Naive thymus-derived CD4-positive, alpha-beta T cell (primary cell): ENCODE measurements at places on chromosomes 13 and 19. TPM values are rescaled to one million over a fixed set of nuclear protein-coding genes. Genes with fewer than 3 reads are reported as not detected.

GRCh38 chr19:15672580-15673175 lies at the start of gene CYP4F12:
Gene CYP4F12, plus strand, starts transcription at chr19:15673087. Its CDS starts 443 bp downstream, at chr19:15673530.
- no peaks in the 10 kb centered on the region for H3K27me3 ChIP-seq
- H3K4me1 ChIP-seq, result no peaks in the 10 kb centered on the region
- H3K36me3 ChIP-seq, result no peaks in the 10 kb centered on the region
- H3K27ac ChIP-seq, result peak within 1 kb of the TSS; percentile 45
- H3K4me3 ChIP-seq, result no peak within 1 kb of the TSS

DNA sequence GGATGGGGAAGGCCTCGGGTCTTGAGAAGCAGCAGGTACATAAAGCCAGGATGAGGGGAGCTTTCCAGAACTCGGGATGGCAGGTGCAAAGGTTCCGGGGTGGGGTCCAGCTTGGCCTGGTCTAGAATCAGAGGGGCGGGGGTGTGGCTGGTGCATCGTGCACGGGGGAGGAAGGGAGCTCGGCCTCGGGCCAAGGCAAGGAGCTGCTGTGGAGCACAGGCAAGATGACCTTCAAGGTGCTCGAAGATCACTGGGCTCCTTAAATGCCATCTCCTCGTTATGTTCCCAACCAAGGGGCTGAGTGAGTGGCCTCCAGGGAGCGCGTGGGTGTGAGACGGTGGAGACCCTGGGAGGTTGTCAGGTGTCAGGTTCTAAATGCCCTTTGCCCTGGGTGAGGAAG lies 16.1 kb upstream of the SIGLEC11 start:
- H3K27me3 ChIP-seq, result no peaks in the 10 kb centered on the region
- no peak overlapping the region for H3K27ac ChIP-seq
- no peaks in the 10 kb centered on the region for H3K4me1 ChIP-seq
- peaks cover 7% of the 10 kb centered on the region for H3K36me3 ChIP-seq
- H3K4me3 ChIP-seq, result no peak overlapping the region
- no peak for DNase-seq

- H3K4me3 ChIP-seq, result peak overlapping the region; percentile 47
- peaks cover 39% of the 10 kb centered on the region for H3K4me1 ChIP-seq
- H3K36me3 ChIP-seq, result no peaks in the 10 kb centered on the region
Measured at GRCh38 chr13:99655351-99656091, 154.2 kb downstream of the TM9SF2 start.

DNA sequence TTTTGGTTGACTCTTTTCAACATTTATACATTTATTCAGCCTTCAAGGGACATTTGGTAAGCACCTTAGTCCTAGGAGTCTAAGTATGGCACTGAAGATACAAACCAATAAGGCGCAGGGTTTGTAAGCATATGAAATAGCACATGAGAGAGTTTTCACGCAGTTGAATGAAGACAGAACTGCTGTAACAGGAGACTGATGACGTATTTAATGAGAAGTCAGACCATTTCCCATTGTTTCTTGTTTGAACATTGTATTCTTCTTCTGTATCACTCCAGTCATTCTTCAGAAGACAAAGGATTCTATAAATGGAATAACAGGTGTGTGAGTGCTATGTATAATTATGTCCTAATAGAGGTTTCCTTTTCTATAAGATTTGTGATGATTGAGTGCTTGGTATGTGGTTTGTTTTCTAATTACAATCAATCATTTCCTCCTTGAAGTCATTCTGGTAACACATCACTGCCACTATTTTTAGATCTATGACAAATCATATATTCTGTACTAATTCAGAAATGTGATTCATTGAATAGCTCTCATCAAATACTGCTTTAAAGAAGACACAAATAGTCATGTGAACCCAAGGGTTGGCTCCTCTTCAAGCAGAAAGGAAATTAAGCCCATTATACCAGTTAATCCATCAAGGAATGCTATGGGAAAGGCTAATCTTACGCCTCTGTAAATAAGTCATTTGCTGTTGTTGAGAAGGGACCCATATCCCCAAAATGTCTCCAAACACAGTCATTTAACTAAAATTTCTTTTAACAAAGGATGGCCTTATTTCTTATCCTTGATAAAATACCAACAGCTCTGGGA lies 222.8 kb upstream of the NBEA start:
- no peak for DNase-seq
- H3K36me3 ChIP-seq, result no peaks in the 10 kb centered on the region
- H3K27me3 ChIP-seq, result no peaks in the 10 kb centered on the region
- H3K4me1 ChIP-seq, result no peaks in the 10 kb centered on the region

- no peaks in the 10 kb centered on the region for H3K27me3 ChIP-seq
- H3K4me1 ChIP-seq, result peaks cover 30% of the 10 kb centered on the region
- H3K36me3 ChIP-seq, result no peaks in the 10 kb centered on the region
- H3K4me3 ChIP-seq, result no peak overlapping the region
- DNase-seq, result no peak
- peak overlapping the region; percentile 86 for H3K27ac ChIP-seq
Measured at GRCh38 chr13:40982772-40983171, 36.3 kb downstream of the ELF1 start.

- no peaks in the 10 kb centered on the region for H3K27me3 ChIP-seq
- H3K27ac ChIP-seq, result no peak overlapping the region
- no peaks in the 10 kb centered on the region for H3K4me1 ChIP-seq
- no peak for DNase-seq
- no peaks in the 10 kb centered on the region for H3K36me3 ChIP-seq
Measured at GRCh38 chr13:97884707-97885468, 68.6 kb upstream of the IPO5 start.

DNA sequence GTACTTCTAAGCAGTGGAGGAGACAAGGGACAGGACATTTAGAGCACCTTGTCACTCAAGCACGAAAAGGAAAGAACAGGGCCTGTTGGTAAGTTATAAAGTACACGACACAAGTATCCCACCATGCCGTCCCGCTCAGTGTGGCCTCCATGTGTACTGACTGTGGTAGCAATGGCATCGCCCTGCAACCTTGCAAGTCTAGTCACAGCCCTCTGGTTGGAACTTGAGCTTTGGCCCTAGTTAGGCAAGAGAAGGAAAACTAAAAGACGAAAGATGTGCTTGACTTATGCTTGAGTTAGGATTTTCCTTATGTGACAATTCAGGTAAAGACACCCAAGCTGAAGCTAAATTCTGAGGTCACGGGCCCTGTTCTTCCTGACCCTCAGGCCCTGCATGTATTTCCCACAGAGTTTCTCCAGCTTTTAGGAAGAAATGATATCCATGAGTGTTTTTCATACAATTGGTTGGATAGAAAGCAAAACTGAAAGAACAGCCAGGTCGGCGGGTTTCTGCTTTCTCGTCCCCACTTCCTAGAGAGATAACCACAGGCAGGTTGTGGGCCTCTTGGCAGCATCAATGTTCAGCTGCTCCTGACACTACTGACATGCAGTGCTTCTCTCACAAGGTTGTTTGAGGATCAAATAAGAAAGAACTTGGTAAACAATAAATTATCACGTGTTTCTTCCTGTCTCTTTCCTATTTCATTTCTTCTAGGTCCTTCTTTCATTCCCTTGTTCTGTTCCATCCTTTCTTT lies 216.2 kb downstream of the IRS2 start:
- peak overlapping the region; percentile 17 for H3K27ac ChIP-seq
- H3K4me3 ChIP-seq, result peak overlapping the region; percentile 21
- peak; percentile 26 for DNase-seq
- no peaks in the 10 kb centered on the region for H3K27me3 ChIP-seq

- H3K4me1 ChIP-seq, result peaks cover 10% of the 10 kb centered on the region
- no peak for DNase-seq
- H3K4me3 ChIP-seq, result no peak overlapping the region
- H3K36me3 ChIP-seq, result no peaks in the 10 kb centered on the region
Measured at GRCh38 chr19:44725684-44726083, 22.8 kb upstream of the BCL3 start.

DNA sequence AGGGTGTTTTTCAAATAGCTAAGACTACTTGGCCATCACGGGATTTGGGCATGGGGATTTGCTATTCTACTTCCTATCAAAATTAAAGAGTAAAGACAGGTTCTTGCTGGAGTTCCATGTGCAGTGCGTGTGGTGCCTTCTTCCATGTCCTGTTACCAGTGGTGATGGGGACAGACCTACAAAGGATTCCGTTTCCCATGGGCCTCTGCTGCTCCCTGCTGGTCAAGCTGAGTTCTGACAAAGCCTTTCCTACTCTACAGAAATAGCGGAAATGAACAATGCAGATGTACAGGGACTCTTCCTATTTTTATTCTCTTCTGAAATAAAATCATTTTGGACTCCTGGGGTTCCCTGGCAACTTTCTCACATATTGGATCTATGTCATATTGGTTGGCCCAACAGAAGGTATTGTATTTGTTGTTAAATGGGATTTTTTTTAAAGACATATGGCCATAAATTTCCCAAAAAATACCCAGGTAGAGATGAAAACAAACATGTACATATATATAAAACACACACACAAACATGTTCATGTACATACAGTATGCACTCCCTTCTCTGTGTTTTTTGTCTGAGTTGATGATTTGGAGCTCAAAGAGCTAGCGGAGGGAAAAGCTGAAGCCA lies 90.5 kb upstream of the SLC15A1 start:
- no peaks in the 10 kb centered on the region for H3K27me3 ChIP-seq
- H3K4me1 ChIP-seq, result no peaks in the 10 kb centered on the region
- H3K36me3 ChIP-seq, result peaks cover 29% of the 10 kb centered on the region
- no peak overlapping the region for H3K27ac ChIP-seq
- DNase-seq, result peak; percentile 36

DNA sequence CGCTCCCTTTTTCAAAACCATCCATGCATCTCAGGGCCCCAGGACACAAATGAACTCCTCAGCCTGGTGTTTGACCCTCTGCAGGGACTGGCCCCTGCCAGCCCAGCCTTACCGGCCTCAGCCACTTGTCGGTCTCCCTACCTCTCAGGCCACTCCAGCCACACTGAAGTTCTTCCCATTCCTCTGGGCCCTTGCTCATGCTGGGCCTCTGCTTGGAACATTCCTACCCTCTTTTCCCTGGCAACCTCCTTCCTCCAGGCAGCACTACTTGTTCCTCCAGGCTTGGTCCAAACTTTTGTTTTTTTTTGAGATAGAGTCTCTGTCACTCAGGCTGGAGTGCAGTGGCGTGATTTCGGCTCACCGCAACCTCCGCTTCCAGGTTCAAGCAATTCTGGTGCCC lies 7.6 kb upstream of the EGLN2 start:
- H3K4me3 ChIP-seq, result no peak overlapping the region
- no peak for DNase-seq
- no peaks in the 10 kb centered on the region for H3K4me1 ChIP-seq
- H3K36me3 ChIP-seq, result peaks cover 30% of the 10 kb centered on the region
- no peak overlapping the region for H3K27ac ChIP-seq

DNA sequence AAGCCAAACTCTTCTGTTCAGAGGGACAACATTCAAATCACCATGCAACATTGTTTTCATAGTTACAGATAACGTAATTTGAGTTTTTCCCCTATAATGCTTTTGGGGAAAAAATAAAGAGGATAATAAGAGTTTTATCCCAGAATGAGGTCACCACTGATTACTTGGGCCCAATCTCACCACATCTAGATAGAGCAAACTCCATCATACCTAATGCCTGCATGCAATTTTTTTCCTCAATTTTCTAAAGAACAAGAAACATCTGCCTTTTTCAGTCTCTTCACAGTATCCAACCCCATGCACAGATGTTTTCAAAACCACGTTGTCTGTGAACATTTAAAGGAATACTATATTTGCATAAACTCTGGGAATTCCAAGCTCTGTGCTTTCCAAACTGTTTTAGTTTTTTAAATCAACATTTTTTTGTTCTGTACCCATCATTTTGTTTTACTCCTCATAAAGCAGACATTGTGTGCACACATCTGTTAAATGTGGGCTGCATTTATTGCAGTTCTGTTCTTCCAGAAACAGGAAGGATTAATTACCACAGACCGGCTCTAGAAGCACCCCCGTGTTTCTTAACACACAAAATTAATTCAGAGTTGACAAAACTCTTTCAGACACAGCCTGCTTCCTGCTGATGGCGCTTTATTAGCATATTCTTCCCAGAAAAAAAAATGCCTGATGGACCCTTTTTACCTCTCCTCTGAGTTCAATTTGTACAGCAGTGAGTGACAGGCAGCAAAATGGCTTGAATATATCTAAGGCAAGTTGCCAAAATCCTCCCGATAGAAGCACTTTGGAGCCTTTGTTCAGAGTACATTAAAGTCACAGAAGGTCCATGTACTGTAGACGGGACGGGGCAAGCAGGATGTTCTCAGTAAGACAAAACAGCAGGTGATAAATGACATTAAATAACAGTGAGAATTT lies 1171.9 kb downstream of the EFNB2 start:
- no peak for DNase-seq
- H3K27ac ChIP-seq, result no peak overlapping the region
- no peak overlapping the region for H3K4me3 ChIP-seq
- H3K4me1 ChIP-seq, result no peaks in the 10 kb centered on the region

GRCh38 chr19:48509467-48510194 lies 2.0 kb downstream of the LMTK3 start:
- H3K4me3 ChIP-seq, result no peak overlapping the region
- no peak for DNase-seq
- no peaks in the 10 kb centered on the region for H3K27me3 ChIP-seq
- H3K4me1 ChIP-seq, result peaks cover 22% of the 10 kb centered on the region
- peaks cover 15% of the 10 kb centered on the region for H3K36me3 ChIP-seq

DNA sequence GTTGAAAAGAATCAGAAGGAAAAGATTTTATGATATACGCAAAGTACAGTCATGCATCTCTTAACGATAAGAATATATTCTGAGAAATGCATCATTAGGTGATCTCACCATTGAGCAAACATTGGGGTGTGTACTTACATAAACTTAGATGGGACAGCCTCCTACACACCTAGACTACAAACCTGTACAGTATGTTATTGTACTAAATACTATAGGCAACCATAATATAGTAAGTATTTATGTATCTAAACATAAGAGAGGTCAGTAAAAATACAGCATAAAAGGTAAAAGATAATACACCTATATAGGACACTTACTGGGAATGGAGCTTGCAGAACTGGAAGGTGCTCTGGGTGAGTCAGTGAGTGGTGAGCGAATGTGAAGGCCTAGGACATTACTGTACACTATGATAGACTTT lies 254.6 kb downstream of the SPRY2 start:
- no peak overlapping the region for H3K4me3 ChIP-seq
- no peaks in the 10 kb centered on the region for H3K27me3 ChIP-seq
- no peak overlapping the region for H3K27ac ChIP-seq
- DNase-seq, result no peak

DNA sequence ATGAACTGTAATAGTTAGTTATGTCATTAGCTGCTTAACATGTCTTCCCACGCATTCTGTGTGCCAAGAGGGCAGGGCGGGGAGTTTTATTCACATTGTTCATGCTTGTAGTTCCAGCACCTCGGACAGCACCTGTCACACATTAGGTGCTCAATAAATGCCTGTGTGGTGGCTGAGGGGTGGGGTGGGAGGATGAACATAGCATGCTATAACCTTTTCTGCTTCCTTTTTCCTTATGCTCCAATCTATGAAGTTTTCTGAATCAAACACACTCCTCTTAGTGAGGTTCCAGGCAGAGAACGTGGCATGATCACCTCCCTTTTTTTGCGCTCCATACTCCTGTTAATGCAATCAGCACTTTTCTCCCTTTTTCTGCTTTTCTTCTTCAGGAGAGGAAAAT lies 15.8 kb upstream of the PTPRS start:
- H3K4me1 ChIP-seq, result no peaks in the 10 kb centered on the region
- no peak for DNase-seq
- H3K27ac ChIP-seq, result no peak overlapping the region
- no peaks in the 10 kb centered on the region for H3K27me3 ChIP-seq

GRCh38 chr13:79585033-79585432 lies 104.1 kb downstream of the NDFIP2 start:
- no peaks in the 10 kb centered on the region for H3K4me1 ChIP-seq
- DNase-seq, result no peak

The CYP4F2 gene
- not detected in 2 replicates for total RNA-seq

The CYP2A13 gene
- total RNA-seq, result not detected

The GJA3 gene
- not detected for total RNA-seq

The STAP2 gene
- 11.3 and 11.8 TPM in 2 replicates for total RNA-seq

The C19orf81 gene
- total RNA-seq, result not detected

The CEACAM8 gene
- not detected for total RNA-seq

The NDUFA7 gene
- total RNA-seq, result 22.6 TPM

The ZNF154 gene
- total RNA-seq, result 6.4 and 6.7 TPM in 2 replicates

The SIGLECL1 gene
- total RNA-seq, result not detected
